ENCODE measurements at places on chromosomes 12 and 14.

- DNase-seq: peak; percentile 85
Measured at GRCh38 chr14:61894452-61895077, 132.3 kb downstream of the SNAPC1 start.

DNA sequence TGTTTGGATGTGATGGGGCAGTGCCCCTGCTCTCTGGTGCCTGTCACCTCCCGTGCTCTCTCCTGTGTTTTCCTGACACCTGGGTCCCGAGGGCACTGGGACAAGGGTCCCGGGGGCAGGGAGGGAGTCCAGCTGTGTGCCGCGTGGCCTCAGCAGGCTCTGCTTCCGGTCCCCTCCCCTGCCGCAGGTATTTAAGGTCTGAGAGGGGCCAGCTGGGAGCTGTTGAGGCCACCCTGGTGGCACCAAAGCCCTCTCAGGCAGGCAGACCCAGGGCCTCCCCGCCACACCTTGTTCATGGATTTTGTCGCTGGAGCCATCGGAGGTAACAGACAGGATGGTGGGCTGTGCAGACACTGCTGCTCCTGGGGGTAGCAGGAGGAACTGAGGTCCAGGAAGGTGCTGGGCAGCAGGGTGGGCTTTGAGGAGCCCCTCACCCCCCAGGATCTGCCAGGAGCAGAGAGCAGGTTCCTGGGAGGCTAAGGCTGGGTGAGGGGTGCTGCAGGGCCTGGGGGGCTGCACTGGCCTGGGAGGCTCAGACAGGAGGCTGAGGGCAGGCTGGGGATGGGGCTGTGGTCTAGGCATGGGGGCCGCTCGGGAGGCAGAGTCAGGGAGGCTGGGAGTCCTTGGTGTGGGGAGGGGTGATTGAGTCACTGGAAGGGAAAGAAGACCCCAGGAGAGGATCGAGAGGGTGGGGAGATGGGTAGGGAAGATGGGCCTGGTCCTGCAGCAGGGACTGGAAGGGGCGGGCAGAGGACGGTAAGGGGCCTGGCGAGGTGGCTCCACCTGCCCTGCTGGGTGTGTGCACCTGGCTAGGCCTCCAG, at the start of gene SLC25A47:
SLC25A47 (plus strand) TSS at position 219 of the 821 bp plus-strand sequence; CDS start at position 295, 76 bp downstream.
- no peak for DNase-seq

DNA sequence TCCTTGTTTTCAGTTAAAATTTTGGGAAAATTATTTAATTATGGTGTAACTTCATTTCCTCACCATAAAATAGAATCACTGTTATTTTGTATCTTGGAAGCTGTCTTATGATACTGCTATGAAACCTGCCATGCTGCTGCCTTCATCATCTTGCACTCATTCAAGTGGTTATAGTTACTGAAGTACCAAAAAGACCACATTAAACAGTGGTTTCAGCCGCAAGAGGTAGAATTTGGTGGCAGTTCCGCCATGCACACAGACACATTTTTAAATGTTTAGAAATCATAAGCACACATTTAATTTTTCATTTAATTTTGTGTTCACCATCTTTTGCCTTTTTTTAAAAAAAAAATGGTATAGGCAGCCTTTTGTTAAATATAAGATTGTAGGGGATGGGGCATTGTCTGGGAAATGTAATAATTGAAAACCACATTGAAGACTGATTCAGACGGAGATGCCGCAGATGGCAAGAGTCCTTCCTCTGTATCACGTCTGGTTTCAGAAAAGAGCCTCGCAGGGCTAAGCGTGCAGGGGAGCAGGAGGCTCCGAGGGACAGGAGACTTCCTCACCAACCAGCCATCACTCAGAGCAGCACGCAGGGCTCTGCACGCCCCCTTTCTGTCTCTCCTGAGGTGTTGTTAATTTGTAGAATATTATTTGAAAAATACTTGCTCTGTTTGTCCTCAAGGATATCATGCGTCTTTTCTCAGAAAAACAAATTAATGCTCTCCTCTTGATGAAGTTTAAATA, 115.2 kb upstream of the PELI2 start:
- peak; percentile 29 for DNase-seq

GRCh38 chr14:56811593-56812363, 1.5 kb upstream of the OTX2 start:
- peak; percentile 71 for DNase-seq

- no peak for DNase-seq
Measured at GRCh38 chr12:14572401-14572800, 4.7 kb upstream of the PLBD1 start.

GRCh38 chr14:31320216-31320615, 100.1 kb downstream of the HEATR5A start:
- DNase-seq: no peak

GRCh38 chr12:33480366-33480765, 40.7 kb upstream of the SYT10 start:
- DNase-seq: no peak

GRCh38 chr12:77742631-77743030, 88.1 kb upstream of the NAV3 start:
- DNase-seq: no peak

DNA sequence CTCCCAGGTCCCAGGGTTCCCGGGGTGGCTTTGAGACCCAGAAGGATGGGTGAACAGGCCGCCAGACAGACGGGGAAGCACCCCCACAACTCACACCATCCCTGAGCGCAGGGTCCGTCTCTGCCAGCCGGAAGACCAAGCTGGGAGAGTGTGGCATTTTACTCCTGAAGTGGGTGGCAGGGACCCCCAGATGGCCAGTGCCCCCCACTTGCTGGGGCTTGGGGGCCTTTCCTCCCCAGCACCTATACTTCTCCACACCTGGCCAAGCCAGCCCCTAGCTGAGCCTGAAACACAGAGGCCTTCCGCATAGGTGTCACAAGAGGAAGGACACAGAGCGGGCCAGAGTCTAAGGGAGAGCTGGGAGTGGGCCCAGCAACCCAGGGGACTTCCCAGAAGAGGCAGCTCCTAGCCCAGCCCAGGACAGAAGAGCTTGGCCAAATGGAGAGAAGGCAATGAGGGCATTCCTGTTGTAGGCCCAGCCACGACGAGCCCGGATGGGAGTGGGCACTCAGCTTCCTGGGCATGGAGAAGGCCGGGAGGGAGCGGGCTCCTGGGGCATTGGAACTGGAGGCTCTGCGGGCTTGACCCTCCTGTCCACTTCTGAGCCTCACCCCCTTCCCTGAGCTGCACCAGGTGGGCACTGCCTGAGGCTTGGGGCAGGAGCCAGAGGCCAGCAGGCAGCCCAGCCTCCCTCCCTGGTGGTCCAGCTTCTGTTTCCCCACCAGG, 3.3 kb downstream of the AHNAK2 start:
- no peak for DNase-seq

DNA sequence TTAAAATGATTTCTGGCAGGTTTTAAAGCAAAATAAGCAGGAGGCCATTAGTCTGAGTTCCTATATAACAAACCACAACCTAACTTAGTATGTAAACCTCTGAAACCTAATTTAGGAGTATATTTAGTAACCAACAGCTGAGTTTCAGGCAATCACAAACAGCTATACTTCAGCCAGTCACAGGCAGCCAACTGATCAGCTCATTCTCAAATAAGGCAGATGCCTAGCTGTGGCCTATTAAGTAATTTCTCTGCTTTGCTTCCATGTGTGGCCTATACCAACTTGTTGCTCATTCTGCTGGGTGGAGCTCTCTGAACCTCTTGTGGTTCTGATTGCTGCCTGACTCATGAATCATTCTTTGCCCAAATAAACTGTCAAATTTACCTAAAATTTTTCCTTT, 408.9 kb upstream of the FBXO33 start:
- no peak for DNase-seq

DNA sequence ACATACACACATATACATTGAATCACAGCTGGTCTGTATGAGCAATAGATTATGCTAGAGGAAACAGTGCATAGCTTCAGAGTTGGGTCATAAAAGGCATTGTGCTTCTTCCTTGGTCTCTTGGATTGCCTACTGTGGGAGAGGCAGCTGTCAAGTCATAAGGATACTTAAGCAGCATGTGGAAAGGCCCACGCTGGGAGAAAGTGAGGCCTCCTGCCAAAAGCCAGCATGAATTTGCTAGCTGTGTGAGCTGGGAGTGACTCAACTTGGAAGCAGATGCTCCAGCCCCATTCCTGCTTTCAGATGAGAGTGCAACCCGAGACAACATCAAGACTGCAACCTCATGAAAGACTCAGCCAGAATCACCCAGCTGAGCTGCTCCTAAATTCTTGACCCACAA, 311.9 kb upstream of the TBX3 start:
- DNase-seq: no peak

DNA sequence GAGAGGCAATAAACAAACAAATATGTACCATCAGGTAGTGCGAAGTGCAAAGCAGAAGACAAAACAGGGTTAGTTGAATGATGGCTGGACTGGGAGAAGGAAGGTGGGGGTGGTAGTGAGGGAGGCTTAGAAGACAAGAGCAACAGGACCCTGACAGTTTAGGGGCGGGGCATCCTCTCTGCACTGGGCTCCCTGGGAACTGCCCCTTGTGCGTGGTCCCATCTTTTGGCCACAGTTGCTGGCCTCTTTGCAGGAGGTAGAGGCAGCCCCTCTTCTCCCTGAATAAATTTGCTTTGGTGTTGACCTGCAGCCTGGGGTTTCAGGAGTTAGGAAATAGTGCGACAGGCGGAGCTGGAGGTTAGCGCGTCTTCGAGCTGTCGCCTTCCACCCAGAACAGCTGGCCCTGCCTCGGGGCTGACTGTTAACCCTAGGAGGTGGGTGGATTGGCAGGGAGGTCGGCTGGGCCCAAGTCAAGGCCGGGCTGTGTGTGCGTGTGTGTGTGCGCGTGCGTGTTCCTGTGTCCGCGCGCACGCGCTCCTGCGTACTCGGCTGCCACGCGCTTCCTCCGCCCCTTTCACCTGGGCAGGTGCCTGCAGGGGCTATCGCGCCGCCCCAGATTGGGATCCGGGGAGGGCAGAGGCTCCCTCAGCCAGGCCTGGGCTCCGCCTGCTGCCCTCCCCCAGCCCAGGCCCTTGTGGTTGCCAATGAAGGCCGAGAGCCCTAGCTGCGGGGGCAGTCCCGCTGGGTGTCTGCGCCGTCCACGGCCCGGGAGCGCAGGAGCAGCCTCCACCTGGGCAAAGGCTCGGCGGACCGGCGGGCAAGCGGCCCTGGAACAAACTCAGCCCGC, 180.8 kb downstream of the ADCK1 start:
- peak; percentile 47 for DNase-seq

- DNase-seq: no peak
Measured at GRCh38 chr14:22850944-22851764, 14.8 kb downstream of the MMP14 start.

DNA sequence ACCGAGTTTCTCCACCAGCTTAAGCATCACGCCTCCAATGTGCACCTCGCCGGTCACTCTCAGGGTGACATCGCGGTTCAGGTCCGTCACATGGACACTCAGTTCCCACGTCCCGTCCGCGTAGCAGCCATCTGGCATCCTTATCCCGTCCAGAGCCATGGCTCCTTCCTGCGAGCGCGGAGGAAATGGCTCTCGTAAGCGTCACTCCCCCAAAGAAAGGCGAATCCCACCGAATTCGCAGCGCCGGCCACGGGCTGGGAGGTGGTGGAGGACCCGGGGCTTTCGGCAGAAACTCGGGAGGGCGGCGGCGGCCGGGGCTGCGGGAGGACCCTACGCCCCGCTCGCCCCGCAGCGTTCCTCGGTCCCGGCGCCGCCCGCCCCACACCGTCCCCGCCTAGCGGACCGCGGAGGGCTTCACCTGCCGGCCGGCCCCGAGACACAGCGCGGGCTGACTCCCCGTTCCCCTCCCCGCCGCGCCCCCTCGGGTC, 396 bp downstream of the FERMT2 start:
- DNase-seq: peak; percentile 74

- no peak for DNase-seq
Measured at GRCh38 chr12:115088995-115089841, 405.2 kb upstream of the TBX3 start.

DNA sequence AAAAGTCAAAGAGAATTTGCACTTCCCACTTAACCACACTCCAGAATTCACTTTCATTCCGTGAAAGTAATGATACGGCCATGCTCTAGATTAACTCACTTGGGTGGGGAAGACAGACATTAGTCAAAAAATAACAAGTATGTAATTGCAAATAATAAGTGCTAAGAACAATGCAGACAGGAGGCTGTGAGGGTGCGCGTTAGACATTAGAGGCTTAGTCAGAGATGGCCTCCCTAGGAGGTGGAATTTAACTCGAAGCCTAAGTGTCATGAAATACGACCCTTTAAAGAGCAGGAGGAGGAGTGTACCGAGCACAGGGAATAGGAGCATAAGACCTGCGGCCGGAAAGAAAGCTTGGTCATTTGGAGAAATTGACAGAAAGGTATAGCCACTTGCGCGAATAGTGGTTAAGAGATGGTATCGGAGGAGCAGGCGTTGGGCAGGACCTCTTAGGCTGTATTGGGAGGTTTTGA, 628 bp downstream of the SNRPF start:
- peak; percentile 46 for DNase-seq

GRCh38 chr14:23172096-23172495, 11.4 kb downstream of the SLC7A8 start:
- no peak for DNase-seq

Data from neural progenitor cell (in vitro differentiated cells).